SHP77 (cell line): ENCODE measurements at places on chromosomes 5 and 9.
A peak's percentile ranks its signal among the peaks of the same experiment; 100 is the strongest.

DNA sequence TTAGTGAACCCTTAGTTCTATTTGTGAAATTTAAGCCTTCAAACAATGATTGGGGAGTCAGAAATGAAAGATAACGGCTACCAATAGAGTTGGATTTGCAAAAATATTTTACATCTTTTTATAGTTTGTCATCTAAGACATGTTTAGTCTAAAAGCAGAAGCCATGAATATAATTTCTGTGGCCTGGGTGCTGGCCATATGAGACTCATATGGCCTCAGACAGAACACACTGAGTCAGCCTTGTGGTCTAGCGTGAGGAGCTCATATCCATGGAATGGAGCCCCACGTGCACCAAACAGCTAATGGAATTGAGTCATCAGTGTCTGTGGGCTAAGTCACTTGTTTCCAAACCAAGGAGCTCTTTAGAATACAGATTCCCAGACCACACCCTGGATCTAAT, 240.7 kb upstream of the NREP start:
- no peak for DNase-seq

DNA sequence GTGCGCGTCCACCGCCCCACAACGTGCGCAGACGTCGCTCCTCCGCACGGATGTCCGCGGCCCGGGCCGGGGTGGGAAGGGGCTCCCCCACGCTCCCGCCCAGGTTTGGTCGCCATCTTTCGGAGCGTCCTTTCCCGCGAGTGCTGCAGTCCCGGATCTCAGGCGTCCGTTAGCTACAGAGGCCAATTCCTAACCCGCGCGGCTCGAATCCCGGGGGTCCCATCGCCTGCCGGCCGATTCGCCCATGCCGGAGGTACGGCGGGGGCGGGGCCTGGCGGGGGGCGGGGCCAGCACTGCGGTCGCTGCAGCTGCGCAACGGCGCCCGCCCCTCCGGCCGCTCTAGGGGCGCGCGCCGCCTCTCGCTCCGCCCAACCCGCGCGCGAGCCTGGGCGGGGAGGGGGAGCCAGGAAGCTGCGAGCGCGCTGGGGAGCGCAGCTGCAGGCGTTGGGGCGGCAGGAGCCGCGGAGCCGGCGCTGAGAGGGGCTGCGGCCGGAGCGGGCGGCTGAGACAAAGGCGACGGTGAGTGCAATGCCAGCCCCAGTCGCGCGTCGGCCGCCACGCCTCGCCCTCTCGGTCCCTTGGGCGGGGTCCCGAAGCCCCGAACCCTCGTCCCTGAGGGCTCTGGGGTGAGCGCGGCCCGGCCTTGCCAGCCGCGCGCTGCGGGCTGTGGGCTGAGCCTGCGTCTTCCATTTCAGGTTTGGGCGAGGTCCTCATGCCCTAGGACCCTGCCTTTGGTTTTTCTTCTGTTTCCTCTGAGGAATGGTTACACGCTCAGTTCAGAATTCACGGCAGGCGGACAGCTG, at the start of gene CDC42SE2:
TSS of gene CDC42SE2 (plus strand) at position 406 of the 803 bp plus-strand sequence. CDS start 95,441 bp downstream, outside the sequence.
- peak; percentile 85 for DNase-seq

GRCh38 chr9:131776473-131776872, 36.6 kb upstream of the RAPGEF1 start:
- no peak for DNase-seq

DNA sequence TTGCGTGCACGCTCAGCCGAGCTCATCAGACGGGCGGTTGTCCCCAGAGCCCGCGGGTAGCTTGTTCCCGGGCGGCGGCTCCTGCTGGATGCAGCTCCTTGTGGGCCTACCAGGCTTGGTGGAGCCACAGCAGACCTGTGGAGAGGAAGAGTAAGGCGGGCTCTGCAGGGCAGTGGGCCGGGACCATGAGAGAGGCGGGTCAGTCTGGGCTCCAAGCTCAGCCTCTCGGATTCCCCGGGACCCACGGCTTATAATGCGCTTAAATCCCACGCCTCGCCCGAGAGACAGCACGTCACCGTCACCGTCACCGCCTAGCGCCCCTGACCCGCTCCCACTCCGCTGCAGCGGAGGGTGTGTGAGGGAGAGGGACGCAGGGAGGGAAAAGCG, 1.9 kb upstream of the ANKRD18A start:
- no peak for DNase-seq

DNA sequence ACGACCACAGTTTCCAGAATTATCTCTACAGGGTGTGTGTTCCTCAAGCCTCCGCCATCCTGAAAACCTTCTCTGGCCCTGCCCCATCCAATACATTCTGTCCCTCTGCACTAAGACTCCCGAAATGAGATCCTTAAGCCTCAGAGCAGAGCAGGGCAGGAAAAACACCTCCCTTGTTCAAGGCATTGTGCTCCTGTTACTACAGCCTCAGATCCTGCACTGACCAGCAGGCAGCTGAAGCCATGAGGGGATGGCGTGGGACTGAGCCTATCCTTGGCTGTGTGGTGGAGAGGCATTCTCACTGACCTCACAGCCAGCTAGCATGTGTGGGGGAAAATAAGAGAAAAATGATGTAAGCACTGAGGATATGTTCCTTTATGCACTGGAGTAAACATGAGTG, 106.7 kb upstream of the PHYKPL start:
- DNase-seq: no peak

DNA sequence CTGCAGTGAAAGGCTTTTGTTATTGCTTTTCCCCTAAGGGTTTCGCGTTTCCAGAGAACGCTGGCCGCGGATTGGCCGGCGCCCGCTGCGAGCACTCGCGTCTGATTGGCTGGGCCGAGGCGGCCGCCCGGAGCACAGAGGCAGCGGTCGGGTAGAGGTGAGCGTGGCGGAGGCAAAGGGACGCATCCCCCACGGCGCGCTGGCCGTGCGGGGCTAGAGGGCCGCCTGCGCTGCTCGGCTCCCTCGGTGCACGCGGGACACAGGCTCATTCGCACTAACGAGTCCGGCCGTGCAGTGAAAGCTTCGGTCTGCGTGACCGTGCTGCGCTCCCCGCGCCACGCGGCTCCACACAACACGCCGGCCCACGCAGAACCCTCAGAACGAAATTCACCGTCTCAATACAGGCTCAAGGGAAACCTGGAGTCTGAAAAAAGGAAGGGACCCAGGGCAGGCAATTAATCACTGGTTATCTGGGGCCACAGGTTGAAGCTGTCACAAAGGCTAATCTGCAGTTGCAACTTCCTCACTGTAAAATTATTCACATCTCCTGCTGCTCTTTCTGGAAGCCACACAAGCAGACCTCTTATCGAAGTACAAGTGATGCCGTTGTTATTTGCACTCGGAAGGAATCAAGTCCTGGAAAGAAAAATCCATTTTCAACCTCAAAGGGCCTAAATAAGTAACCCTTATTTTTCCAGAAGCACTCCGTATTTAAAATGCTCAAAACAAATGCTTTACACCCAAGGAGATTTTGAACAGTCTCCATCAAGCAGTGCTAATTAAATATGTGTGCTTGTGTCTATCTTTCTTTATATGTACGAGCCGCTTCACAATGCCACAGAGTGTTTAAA, 94.6 kb downstream of the ZNF608 start:
- DNase-seq: peak; percentile 83

GRCh38 chr5:170662966-170663365, 120.6 kb upstream of the GABRP start:
- no peak for DNase-seq

DNA sequence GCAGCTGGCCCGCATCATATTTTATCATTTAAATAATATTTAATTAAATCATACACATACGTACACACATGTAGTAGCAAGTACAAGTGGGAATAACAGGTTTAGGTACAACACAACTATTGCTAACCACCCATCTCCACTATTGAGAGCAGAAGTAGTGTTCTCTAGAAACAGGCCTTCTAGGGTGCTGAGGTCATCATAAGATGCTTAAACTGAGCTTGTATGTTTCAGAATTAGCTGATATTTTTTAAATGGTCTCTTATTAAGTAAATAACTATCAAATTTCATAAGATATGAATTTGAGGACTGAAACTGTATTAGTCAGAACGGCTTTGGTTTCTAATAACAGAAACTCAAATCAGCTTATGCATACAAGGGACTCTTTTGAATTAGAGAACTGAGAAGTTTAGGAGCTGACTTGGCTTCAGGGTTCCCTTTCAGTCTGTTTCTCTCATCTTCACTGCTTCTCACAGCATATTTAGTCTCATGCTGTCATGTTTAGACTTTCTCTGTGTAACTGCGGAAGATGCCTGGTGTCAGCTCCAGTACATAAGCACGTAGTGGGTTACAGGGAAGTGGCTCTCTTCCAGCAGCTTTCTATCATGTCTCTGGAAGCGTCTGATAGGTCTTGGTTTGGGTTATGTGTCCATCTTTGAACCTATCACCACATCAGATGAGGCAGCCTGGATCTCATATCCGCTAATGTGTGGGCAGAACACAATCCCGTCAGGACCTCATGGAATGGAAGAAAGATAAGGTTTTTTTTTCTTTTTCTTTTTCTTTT, 25.0 kb upstream of the OCLN start:
- DNase-seq: no peak

DNA sequence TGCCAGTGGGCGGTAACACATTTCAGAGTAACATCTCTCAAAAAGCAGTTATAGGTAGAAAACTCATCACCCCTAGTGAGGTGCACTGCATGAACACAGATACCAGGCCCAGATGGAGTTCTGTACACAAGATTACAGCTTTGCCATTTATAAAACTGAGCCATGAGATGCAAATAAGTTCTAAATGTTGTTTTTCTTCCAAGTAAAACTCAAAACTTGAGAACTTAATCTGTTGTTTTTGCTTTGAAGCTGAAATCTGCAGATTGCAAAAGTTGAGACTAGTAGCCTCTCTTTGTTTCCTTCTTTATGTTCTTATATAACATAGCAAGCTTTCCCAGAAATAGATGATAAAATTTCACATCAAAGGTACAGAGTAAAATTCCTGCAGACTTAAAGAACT, 434.1 kb downstream of the PLK2 start:
- DNase-seq: no peak

DNA sequence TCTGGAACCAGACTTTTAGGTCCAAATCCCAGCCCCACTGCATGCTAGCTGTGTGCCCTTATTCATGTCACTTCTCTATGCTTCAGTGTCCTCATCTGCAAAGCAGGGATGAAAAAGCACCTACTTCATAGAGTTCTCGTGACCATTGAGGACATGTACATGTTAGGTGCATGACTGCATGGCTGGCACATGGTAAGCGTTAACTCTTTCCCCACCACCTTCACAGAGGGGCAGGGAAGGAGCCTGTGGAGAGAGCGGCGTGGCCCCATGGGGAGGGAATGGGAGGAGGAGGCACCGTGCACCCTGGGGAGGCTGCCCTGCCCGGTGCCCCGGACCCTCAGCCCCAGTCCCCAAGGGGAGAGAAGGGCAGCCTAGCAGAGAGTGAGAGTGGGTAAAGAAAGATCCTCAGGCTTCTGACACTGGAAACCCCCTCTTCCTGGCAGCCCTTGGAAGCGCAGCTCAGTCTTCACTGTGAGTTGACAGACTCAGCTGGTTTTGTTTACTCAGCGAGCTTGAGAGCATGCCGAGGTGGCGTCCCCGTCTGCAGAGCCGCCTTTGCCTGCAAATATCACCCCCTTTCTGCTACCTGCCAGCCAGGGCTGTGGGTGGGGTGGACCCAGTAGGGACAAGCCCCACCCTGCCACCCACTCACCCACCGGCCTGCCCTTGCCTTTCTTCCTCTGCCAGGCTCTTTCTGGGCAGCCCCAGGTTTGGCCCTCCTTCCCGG, 10.6 kb upstream of the ANGPTL2 start:
- peak; percentile 55 for DNase-seq

DNA sequence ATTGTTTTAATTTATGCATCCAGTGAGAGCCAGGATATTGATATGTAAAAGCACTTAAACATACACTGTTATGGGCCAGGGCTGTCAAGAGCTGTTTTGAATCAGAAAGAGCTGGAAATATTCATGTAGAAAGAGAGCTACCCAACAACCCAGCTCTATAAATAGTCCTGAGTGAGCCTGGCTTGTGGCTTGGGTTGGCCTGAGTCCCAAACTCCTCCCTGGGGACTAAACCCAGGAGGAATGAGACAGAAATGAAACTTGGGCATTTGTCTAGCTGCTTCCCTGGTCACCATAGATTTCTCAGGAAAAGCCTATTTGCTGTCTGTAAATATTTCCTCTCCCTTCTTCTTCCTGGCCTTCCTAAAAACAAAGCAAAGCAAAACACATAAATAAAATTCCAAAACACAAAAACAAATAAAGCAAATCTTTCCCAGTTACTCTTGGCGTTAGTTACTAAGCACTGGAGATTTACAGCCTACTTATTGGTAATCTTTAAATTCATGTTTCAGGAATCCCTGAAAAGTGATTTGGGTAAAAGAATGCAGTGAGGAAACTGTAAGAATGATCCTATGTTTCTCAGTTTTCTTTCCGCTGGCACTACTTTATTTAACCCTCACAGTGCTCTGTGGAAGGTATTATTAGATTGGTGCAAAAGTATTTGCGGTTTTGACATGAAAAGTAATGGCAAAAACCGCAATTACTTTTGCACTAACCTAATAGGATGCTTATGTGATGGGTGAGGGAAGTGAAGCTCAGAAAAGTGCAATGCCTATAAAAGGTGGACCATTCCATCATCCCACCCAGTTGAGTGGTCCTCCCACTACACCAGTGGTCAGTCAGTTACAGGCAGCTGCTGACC, 111.8 kb downstream of the CARTPT start:
- no peak for DNase-seq

GRCh38 chr5:39186289-39186688, 33.1 kb downstream of the FYB1 start:
- no peak for DNase-seq

DNA sequence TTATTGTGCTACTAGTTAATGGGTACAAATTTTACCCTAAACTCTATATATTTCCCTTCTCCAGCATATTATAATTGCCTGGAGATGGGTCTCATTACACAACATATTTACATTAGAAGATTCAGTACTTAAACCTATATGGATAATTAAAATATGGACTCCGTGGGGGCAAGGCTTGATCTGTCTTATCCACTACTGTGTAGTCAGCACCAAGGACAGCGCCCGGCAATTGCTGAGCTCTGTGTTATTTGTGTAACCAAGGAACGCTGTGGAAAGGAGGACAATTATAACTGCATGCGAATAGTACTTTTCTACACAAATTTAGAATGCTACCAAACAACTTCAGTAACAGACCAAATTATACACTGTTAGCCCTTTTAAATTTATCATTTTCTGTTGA, 77.7 kb downstream of the DNAH5 start:
- DNase-seq: no peak

DNA sequence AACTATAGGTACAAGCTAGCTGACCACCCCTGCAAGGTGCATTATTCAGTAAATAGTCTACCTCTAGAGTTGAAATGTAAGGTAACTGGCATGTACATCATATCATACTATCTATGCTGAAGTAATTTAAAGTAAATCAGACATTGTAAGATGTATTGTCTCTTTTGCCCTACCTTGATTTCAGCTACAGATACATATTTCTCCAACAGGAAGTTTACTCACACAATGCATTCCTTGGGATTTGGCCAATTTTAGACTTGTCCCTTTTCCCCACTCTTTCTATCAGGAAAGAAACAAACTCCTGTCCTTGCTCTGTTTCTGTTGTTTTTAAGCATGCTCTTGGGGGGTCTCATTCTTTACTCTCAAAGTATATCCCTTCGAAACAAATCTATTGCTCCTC, 58.5 kb upstream of the TSLP start:
- no peak for DNase-seq

GRCh38 chr5:66859526-66859925, 263.3 kb downstream of the MAST4 start:
- no peak for DNase-seq
